ENCODE measurements at places on chromosomes 5 and 9.

DNA sequence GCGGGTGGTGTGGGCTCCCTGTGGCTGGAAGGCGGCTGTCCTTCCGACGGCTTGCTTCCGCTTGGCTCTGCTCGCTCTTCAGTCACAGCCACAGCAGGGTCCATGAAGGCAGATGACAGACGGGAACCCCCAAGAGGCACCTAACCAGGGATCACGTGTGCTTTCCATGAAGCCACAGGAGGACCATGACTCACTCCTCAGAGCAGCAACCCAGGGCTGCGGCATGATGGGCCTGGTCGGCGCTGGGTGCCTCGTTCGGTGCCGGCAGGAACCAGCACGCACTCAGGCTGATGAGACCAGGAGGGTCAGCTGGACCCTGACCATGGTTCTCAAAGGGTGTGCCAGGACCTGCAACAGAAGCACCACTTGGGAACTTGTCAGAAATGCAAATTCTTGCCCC is 32.8 kb upstream of the MED10 start:
- no peak for DNase-seq

DNA sequence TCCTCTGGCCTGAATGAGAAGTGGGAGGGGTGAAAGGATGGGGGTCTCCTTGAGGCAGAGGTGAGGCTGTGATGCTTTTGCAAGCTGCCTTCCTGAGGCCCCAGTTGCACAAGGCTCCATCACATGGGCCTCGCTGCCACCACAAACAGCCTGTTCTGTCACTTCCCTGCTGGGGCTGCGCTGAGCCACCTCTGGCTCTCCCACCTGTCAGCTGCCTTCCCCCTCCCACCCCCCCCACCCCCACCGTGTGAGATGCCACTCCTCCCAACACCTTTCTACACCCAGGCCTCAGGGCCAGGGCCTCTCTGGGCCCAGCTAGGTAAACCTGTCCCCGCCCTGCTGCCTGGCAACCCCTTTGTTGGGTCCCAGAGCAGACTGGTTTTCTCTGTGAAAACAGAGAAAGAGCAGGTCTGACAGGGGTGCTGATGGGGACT is 4.5 kb upstream of the PDLIM4 start:
- DNase-seq: no peak

DNA sequence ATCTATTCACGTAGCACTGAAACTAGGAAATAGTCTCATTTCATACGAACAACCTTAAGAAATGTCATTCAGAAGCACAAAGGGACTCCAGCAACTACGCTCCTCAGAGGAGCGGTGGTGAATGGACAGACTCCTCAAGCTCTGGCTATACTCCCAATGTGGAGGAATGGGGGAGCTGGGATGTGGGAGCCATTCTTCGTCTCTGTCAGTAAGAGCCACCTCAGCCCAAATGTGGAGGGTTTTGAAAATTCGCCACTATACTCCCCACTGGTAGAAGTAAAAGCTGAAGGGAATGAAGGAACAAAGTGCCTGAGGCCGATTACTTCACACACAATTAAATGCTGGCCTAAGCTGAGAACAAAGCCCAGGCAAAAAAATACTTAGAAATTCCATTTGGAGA is 96.3 kb downstream of the ADAMTS12 start:
- DNase-seq: peak; percentile 27

DNA sequence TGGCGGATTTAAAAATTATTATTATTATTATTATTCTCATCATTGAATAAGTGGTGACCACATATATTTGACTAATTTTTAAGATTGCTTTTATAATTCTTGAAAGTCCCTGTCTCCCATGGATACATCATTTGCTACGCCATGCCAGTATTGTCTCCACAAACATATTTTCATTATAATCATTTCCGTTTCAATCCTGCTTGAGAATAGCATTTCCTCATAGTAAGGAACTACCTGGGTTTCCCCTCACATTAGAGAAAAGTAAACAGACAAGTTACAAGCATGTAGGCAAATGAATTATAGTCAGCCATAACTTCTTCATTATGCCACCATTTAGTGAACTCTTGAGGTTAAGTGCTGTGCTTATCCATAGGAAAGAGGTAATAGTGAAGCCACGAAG is 276.6 kb downstream of the NFIB start:
- no peak for DNase-seq

GRCh38 chr5:176632745-176633144 is 2.3 kb downstream of the EIF4E1B start:
- DNase-seq: no peak

DNA sequence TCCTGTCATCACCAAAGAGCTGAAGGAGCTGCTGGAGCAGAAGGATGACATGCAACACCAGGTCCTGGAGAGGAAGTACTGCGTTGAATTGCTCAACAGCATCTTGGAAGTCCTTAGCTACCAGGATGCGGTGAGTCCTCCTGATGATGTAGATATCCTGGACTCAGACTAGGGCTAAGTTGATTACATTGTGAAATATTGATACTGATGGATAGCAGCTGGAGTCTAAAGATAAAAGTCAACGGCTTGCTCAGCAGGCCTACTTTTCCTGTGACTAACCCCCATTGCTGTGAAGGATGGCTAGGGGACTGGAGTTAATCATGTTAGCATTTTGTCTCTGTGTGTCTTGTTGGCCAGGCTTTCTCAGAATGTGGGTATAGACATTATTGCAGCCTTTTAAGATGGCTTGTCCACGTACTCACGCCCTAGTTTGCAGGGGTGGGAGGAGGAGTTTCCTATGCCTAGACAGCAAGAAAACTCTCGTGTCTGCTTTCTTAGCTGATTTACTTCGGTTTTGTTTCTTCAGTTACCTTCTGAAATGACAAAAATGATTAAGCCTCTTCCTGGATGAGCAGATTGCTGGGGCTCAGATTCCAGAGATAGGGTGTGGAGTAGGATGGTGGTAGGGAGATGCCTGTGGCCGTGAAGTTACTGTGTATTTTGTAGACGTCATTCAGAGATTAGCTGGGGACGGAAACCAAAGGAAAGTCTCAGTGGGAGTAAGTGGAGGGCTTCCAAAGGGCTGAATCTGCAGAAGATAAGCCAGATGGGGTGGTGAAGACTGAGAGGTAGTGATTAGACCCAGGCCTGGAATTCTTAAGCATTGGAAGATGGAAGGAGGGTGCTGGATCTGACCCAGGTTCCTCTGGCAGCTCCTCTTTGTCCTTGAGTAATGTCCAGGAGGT is 166.3 kb downstream of the DOCK2 start:
- DNase-seq: no peak

DNA sequence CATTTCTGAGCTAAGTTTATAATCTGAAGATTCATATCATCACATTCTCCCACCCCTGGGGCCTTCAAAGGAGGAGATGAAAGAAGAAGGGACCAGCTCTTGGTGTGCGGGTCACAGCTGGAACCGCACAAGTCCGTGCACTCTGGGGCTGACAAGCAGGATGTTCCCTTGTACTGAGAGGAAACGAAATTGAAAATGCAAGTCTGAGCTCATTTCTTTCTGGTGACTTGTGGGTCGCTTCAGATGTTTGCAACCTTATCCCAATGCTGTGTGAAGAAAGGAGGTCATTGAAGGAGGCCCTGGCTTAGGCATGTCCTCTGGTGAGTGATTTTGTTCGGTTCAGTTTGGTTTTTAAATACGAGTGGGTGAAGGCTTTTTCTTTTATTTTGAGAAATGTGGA is 59.6 kb downstream of the C9orf152 start:
- DNase-seq: no peak

DNA sequence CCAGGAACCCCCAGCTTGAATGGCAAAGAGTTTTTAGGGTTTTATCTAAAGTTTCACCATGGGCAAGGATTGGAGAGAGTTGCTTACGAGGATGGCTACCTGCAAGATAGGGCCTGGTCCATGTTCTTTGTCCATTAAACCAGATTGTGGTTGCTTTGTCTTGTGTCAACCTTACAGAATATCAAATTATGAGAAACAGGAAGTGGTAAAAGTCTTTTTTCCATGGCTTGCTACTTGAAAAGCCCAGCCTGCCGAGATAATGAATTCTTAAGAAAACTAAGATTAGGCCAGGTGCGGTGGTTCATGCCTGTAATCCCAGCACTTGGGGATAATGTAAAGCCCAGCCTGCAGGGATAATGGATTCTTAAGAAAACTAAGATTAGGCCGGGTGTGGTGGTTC is 24.4 kb downstream of the ZNF474 start:
- no peak for DNase-seq

DNA sequence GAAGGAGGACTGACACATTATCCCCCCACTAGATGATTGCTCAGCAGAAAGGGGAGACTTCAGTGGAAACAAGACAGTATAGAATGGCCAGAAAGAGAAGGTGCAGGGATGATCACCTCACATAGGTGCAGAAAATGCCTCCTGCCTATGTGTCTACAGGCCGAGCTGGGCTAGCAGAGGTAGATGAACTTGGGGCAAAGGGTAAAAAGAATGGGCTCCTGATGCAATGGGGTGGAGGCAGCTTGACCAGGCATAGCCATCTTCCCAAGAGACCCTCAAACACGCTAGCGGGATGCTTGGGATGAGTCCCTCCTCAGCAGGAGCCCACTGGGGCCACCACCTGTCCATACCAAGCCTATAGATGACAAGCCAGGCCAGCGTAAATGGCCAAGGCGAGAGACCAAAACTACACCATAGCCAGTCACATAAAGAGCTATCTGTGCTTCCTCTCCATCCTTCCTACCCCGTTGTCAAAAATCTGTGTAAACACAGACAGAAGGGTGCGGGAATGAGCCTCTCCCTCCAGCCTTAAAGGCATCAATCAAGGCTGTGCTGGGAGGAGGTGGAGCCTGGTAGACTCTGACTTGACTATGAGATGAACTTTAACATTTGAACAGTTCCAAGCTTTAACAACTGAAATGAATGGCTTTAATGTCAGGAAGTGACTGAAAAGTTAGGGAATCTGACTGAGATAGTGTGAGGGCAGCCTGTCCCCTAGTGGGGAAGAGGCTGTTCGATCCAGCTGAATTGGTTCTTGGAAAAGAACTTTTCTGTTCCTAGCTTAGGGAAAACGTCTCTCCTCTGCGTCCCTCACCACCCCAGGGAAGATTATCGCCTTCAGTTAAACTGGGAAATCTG is 10.4 kb downstream of the C9orf152 start:
- no peak for DNase-seq

Data from neuronal stem cell (in vitro differentiated cells).